Activated naive CD8-positive, alpha-beta T cell treated with anti-CD3 and anti-CD28 coated beads, Interleukin-2, amount 10 ng/mL, durations not matched to agents 7 days and 5 days (primary cell): ENCODE measurements at places on chromosomes 5 and 9. TPM values are rescaled to one million over a fixed set of nuclear protein-coding genes. Genes with fewer than 3 reads are reported as not detected.

MCTP1 gene
- total RNA-seq = 1.6 TPM

PCDHA9 gene
- total RNA-seq = not detected

FAM200C gene
- 0.71 TPM for total RNA-seq

- no peak for DNase-seq
These were observed 328.1 kb downstream of the MAN2A1 start for GRCh38 chr5:110017854-110018253.

DNA sequence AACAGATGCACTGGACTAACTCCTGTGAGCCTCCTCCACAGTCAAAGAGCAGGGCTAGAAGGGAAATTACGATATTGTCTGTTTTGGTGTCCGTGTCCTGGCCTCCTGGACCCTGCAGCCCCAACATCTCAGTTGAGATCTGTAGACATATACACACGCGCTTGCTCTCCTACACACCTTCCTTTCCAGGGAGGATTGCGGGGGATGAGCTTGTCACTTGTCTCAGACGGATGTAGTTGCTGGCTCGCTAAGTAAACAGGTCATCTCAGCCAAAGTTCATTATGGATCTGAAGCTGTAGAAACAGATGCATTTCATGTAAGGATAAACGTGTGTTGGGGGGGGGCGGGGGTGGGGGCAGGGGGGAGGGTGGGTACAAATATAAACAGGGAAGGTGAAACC is 549.3 kb downstream of the CCDC171 start:
- DNase-seq = no peak

GRCh38 chr5:168047043-168047668 is 244.3 kb upstream of the WWC1 start:
- no peak for DNase-seq
